AG09309 (cell line): ENCODE measurements at places on chromosomes 12 and 14.

DNA sequence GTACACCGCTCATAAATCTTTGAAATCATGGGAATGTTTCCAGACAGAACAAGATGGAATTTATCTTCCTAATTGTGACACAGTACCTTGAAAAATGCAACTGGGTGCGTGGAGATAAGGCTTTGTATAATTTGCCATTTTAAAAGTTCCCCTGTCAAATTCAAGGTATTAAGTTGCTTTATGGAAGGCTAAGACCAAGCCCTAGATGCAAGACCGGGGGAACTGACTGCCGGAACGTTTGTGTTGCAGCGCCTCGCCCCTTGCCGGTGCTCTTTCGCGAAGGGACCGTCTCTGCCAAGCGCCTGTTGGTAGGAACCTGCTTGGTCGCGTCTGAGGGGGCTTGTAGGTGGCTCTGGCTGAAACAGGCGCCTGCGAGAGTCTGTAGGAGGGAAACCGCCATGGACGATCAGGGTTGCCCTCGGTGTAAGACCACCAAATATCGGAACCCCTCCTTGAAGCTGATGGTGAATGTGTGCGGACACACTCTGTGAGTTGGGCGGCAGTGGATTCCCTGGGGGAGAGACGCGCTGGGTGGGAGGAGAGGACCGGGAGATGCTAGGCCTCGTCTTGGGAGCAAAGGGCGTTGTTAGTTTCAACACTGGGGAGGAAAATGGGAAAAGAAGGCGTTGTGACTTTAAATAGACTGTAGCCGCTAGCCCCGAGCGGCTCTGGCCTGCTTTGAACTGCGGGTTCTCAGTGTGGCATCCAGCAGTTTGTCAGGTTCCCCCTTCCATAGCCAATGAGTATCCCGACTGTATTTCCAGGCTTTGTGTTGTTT is at the start of gene MNAT1:
Gene MNAT1, plus strand, starts transcription at position 297 of the 778 bp plus-strand sequence. Its CDS starts 102 bp downstream, at position 399.
- peak; percentile 50 for DNase-seq

DNA sequence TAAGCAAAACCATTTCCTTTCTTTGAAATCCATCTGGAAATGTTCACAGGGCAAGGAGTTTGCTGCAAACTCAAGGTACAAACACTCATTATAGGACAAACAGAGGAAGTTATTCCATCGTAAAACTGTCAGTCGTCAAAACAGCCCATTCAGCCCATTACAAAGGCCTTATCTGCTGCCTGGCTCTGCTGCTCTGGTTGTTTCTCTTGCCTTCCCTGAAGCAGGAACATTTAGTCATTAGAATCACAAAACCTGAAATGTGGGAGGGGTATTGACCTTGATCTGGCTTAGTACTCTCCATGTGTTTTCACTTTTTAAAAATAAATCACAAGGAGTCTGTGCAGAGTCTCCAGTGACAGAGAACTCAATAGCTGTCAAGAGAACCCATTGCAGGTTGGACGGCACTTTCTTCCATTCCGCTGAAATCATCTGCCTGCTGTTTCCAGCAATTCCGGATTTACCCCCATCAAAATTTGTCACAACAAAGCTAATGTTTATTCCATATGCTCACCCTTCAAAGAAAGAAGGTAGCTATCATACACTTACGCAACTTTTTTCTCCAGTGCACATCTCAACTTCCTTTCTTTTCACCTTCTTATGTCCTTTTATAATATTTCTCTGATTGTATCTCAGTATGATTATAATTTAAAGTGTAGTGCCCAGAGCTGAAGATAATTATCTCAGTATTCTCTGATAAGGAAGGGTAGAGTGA is 24.6 kb upstream of the ITPR2 start:
- no peak for DNase-seq

GRCh38 chr12:57250956-57251355 is at the start of gene STAC3:
STAC3 (minus strand) TSS chr12:57251187; CDS start chr12:57249636, 1,551 bp downstream.
- no peak for DNase-seq

- DNase-seq = no peak
Measured at GRCh38 chr12:13182881-13183280, 13.6 kb upstream of the EMP1 start.

DNA sequence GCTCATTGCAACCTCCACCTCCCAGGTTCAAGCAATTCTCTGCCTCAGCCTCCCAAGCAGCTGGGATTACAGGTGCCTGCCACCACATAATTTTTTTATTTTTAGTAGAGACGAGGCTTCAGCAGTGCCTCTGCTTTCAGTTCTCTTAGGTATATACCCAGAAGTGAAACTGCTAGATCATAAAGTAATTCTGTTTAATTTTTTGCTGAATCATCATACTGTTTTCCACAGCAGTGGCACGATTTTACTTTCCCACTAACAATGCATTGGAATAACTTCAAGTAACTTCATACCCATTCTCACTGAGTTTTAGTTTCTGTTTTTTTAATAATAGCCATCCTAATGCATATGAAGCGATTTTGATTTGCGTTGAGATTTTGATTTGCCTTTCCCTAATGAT is 148.0 kb upstream of the G2E3 start:
- no peak for DNase-seq

DNA sequence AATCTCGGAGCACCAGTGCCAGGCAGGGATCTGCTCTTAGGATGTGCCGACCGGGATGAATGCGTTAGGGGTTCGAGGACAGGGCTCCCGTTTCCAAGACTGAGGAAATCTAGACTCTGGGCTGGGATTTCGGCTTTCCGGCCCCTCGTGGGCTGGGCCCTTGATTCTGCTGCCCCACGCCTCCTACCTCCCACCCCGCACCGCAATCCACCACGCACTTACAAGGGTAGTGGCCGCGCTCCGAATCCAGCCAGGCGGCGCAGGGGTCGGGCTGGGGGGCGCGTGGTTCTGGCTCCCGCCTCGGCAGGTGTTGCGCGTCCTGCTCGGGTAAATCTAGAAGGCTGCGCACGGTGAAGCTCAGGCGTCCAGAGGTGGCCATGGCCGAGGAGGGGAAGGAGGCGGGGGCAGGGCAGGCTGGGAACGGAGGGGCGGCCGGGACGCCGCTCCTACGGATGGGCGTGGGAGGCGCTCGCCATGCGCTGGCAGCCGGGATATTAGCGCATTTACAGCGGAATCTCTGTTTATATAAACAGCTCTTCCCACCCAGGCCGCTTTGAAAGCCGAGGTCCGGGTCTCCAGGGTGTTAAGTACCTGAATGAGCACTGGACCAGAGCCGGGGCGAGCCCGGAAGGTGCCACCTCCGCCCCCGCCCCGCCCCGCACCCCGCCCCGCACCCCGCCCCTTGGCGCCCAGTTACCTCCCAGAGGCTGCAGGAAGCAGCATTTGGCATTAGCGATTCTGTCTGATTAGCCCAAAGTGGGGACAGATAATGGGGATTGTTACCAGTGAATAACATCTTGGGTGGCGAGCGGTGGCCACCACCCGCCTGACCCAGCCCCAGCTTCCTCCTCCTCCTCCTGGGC is at the start of gene NKX2-8:
Gene NKX2-8, minus strand, starts transcription at position 604 of the 863 bp plus-strand sequence. Its CDS starts 225 bp downstream, at position 379.
- no peak for DNase-seq

- no peak for DNase-seq
Measured at GRCh38 chr14:100980823-100981222, 77.3 kb upstream of the RTL1 start.

GRCh38 chr14:68376067-68376779 is 416.6 kb downstream of the ZFP36L1 start:
- no peak for DNase-seq

DNA sequence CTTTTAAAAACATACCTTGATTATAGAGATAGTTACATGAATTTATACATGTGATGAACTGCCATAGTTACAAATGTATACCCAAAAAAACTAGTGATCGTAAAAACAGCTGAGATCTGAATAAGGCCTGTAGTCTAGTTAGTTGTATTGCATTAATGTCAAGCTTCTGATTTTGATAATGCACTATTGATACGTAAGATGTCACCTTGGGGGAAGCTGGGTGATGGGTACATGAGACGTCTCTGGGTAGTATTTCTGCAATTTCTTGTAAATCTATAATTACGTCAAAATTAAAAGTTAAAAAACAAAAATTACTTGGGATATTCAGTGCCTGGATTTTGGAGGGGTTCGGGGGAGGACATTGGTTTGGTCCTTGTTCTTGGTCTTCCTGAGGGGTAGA is 144.4 kb downstream of the SAMD4A start:
- no peak for DNase-seq

DNA sequence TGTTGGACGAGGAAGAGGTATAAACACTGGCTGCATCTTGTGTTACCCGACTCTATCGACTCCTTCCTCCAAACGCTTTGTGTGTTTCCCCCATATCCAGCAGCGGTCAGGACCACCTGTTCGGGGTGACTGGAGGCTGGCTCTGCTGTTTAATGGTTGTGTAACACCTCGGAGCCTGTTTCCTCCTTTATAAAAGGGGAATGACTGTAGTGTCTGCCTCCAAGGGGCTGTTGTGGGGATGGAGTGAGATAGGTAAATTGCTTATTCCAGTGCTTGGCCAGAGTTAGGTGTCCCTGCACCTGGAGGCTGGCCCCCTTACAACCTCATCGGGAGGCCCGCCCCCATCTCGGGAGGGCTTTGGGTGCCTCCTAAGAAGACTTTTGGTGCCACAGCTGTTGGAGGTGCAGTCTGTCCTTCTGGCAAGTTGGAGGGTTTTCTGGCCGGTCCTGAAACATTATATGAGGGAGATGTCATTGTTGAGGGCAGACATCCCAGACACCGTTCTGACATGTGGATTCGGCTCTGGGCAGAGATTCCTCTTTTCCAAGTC is 1.1 kb downstream of the MLXIP start:
- no peak for DNase-seq
